ENCODE measurements at places on chromosomes 6 and 20.
A peak's percentile ranks its signal among the peaks of the same experiment; 100 is the strongest.

- DNase-seq, result no peak
Observed at GRCh38 chr6:37585523-37585905, 85.8 kb upstream of the CCDC167 start.

GRCh38 chr20:61533231-61533631, 281.2 kb downstream of the CDH4 start:
- no peak for DNase-seq

- DNase-seq, result no peak
Observed at GRCh38 chr6:16343593-16343992, 105.2 kb downstream of the GMPR start.

GRCh38 chr20:44400970-44401769, 45.7 kb downstream of the HNF4A start:
- no peak for DNase-seq

GRCh38 chr20:48697845-48698491, 129.8 kb downstream of the PREX1 start:
- no peak for DNase-seq

GRCh38 chr6:20608905-20609304, 74.6 kb downstream of the CDKAL1 start:
- DNase-seq, result no peak

GRCh38 chr20:41358717-41359116, 7.9 kb downstream of the EMILIN3 start:
- DNase-seq, result no peak

- no peak for DNase-seq
Observed at GRCh38 chr20:38152175-38152620, 12.9 kb downstream of the TGM2 start.

- DNase-seq, result no peak
Observed at GRCh38 chr6:2063547-2063946, 181.9 kb downstream of the GMDS start.

GRCh38 chr6:15770347-15771143, 107.7 kb upstream of the DTNBP1 start:
- peak; percentile 20 for DNase-seq

DNA sequence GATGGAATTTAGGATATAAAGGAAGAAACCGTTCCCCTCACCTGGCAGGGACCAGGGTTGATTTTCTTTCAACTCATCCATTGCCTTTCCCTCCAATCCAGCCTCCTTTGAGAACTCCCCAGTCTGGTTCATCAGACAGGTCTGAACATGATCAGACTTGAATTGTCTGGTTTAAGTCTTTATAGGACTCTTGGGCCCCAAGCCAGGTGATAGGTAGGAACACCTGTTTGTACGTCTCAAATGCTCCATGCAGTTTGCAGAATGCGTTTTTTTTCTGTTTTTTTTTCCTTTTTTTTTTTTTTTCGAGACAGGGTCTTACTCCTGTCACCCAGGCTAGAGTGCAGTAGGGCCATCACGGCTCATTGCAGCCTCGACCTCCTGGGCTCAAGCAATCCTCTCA, 4.1 kb upstream of the CEP250 start:
- DNase-seq, result no peak

GRCh38 chr6:9437836-9438235, 977.0 kb downstream of the TFAP2A start:
- no peak for DNase-seq

DNA sequence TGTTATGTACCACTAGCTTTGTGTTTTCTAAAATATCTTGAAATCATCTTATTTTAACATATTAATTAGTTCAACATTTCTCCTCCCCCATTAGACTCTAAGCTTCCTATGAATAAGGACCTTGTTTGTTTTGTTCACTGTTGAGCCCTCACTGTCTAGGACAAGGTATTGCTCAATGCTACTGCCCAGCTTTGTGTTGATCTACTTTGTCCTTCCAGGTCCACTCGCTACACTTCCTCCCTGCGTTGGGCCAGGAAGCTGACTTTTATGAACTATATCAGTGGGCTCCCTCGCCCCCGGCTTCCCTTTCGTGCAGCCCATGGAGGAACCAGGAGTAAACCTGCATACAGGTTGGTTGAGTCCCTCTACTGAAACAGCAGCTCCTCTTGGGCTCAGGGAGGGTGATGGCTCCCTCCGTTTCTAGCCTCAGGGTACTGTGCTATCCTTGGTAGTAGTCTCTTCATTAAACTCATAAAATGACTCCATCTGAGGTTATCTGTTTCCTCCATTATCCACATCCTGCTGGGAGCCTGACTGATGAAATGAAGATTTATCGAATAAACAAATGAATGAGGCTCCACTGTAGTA, 272.5 kb downstream of the CLIC5 start:
- no peak for DNase-seq

DNA sequence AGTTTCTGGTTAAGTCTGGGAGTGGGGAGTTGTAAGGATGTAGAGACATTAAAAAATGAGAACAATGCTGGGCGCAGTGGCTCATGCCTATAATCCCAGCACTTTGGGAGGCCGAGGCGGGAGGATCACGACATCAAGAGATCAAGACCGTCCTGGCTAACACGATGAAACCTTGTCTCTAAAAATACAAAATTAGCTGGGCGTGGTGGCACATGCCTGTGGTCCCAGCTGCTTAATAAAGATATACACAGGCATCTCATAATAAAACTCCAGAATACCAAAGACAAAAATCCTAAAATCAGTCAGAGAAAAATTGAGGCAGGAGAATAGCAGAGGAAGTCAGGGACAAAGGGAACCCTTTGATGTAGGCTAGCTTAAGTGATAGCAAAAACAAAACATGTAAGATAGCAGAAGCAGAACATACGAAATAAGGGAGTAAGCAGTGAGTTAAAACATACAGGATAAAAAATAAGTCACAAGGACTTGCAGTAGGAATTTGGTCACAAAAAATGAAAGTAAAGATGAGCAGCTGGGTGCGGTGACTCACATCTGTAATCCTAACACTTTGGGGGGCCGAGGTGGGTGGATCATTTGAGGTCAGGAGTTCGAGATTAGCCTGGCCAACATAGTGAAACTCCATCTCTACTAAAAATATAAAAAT, 23.6 kb downstream of the DDX43 start:
- DNase-seq, result no peak

GRCh38 chr6:40545954-40546353, 41.2 kb downstream of the LRFN2 start:
- DNase-seq, result no peak

DNA sequence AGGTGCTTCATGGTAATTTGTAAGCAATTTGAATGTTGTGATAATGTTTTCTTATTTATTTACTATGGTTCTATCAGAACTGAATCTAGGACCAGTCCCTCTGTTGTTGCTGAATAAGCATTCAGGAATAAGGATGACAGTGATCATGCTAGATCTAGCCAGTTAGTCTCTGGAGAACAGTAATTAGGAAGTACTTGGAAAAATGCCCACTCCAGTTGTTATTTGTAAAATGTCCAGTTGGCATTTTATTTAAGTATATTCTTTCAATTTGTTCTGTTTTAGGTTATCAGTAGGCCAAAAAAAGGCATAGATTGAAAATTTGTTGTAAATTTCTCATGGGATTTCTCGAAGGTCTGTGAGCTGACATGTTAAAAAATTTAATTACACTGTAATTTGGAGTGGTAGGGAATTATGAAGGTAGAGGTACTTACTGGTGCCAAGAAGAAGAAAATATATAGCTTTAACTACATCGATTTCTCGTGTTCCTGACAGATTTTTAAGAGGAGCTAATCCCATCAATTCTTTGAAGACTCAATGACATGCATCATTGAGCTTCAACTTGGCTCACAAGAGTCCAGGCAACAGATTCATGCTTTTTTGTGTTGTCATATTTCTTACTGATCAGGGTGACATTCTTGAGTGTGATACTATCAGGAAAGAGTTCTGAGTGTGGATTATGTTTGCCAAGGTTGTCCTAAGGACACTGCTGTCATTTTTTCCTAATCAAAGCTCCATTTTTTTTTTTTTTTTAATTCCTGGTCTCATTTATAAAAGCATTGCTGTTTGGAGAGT, 177.3 kb downstream of the CARMIL1 start:
- no peak for DNase-seq

DNA sequence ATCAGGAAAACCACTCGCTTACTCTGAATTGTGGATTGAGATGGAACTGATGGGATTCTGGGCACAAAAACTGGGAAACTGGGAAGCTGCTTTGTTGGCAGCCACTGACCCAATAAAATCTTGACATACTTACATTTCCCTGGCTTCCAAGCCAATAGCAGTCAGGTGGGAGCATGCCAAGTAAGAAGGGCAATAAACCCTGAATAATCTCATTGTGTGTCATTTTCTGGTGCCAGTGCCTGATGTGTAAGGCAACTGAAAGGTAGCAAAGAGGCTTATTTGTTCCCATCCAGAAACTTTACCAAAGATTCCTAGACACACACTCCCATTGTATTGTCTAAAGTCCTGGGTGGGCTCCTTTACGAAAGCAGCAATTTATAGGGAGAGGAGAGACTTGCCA, 93.2 kb downstream of the TBX18 start:
- no peak for DNase-seq

DNA sequence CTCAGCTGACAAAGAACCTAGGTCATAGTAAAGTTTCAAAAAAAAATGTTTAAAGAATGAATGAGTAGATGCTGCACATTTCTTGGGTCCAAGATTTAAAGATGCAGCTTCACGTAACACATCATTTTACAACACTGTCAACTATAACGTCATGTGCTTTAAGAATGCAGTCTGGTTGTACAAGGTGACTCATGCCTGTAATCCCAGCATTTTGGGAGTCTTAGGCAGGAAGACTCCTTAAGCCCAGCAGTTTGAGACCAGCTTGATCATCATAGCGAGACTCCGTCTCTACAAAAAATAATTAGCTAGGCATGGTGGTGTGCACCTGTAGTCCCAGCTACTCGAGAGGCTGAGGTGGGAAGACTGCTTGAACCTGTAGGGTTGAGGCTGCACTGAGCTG, 21.9 kb downstream of the SLC17A5 start:
- no peak for DNase-seq

DNA sequence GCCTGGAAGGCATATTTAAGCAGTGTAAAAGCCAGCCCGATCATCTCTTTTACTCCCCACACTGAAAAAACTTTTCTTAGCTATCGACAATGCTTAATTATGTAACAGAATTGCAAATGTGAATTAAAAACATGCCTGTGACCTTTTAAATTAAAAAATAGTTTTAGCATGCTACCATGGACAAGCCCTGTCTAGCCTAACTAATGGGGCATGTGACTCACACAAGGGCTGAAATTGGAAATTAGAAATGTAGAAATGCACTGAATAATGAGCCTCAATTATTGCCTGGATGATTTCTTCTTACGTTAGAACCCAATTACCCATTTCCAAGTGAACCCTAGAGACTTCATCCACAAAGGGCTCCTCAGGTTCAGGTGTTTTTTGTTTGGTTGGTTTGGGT, 82.7 kb downstream of the SIM1 start:
- no peak for DNase-seq

GRCh38 chr6:30839671-30840070, 44.6 kb upstream of the DDR1 start:
- no peak for DNase-seq

GRCh38 chr6:37310966-37311365, 42.8 kb upstream of the RNF8 start:
- DNase-seq, result no peak

DNA sequence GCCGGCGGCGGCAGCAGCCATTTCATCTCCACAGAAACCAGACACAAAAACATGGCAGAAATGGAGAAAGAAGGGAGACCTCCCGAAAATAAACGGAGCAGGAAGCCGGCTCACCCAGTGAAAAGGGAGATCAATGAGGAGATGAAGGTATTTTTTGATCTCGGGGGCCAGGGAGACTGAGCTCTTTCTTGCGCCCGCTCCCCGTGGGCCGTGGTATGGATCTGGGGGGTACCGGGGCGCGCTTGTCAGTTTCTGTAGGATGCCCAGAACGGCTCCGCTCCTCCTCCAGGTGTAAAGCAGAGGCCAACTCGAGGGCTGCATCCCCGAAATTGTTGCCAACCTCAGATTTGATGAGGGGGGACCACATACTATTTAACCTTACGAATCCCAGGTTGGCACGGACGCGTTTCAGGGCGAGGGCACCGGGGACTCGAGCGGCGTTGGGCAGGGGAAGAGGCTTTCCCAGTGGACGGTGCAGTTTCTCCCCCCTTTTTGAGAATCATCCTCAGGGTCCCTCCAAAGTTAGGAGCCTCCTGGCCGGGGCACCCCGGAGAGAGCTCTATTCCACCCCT, 735 bp downstream of the SOBP start:
- DNase-seq, result no peak

DNA sequence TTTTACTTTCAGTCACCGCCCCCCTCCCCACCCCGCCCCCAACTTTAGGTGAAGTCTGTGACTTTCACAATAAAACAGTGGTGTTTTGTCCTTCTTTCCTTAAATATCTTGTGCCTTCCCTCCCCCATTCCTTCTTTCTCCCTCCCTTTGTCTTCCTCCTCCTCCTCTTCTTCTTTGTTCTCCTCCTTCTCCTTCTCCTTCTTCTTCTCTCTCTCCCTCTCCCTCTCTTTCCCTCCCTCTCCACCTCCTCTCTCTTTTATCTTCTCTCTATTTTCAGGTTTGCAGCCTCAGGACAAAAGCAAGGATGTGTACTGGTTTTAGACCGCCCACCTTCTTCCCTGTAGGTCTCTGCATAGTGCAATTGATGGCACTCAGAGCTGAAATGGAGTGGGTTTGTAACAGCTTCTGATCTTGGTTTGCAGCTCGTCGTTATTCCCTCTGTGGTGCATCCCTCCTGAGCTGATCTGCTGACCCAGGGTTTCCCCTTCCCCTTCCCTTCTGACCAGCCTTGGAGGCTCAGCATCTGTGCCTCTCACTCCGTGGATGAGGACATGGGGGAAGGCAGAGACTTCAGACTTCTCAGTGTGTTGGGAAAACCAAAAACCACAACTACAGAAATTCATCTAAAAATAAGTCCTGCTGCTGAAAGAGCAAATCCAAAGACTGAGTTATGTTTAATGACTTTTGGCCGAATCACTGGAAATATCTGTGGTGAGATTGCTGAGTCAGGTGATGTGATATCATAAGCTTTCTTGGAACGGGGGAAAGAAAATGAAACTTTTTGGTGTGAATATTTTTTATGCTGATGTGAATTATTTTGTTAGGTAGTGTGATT, 6.9 kb downstream of the VGLL2 start:
- DNase-seq, result no peak

DNA sequence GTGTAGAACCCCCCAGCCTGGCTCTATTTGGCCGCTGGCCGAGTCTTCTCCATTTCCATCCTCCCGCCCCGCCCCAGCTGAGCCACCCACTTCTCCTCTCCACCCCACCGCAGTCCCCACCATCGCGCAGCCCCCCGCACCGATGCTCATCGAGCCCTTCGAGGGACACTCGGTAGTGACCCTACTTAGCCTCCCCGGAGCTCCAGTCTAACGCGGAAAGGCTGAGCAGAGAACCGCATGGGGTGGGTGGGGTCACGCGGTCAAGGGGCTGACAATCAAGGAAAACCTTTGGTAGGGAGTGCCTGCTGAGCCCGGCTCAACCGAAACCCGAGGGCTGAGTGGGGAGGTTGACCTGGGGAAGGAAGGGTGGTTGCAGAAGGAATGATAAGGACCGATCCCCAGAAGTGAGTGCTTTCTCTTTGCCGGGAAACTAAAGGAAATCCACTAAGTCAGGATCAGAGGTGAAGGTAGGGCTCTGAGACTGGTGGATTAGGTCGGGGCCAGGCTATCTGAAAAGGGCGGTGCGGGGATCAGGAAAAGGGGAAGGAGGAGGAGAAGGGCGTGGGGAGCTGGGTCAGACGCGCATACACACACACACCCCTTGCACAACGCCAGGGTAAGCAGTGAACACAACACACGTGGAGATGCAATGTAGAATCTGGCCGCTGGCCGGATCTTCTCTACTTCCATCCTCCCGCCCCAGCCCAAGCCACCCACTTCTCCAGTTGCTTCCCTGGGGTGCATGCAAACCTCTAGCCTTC, 49.8 kb downstream of the CPXM1 start:
- no peak for DNase-seq

- no peak for DNase-seq
Observed at GRCh38 chr6:129661536-129662405, 48.2 kb downstream of the ARHGAP18 start.

- no peak for DNase-seq
Observed at GRCh38 chr6:62652692-62653328, 366.8 kb upstream of the KHDRBS2 start.
